ENCODE measurements at places on chromosomes 2 and 18.

- DNase-seq, result no peak
These were observed 27.0 kb downstream of the MRPL33 start for GRCh38 chr2:27798486-27798885.

DNA sequence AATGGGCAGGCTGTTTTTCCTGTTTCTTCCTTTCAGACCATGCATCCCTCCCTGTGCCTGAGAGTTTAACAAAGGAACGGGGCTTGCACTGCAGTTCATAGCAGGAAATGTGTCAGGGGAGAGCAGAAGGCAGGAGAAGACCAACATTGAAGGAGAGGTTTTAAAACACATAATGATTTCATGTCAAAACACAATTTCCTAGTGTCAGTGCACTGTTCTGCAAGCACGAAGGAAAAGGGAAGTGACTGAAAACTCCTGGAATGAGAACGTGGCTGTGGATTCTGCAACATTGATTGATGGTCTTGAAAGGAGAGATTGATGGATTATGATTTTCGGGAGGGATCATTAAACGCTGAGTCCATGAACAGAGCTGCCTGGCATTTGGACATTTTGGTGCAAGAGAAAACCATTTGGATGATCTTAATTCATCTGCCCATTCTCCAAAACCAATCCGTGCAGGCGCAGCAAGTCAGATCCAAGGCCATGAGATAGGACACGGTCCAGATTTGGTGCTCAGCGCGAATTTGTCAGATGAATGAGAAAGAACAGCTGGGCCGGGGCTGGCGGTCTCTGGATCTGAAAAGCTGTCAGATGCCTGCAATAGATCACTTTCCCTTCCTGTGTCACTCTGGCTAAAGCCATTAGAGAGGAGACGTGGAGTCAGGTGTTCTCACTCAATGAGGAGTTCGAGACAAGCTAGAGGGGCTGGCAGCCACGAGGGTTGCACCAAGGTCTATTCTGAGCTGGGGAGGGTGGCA, 38.4 kb downstream of the C1QL2 start:
- DNase-seq, result no peak

DNA sequence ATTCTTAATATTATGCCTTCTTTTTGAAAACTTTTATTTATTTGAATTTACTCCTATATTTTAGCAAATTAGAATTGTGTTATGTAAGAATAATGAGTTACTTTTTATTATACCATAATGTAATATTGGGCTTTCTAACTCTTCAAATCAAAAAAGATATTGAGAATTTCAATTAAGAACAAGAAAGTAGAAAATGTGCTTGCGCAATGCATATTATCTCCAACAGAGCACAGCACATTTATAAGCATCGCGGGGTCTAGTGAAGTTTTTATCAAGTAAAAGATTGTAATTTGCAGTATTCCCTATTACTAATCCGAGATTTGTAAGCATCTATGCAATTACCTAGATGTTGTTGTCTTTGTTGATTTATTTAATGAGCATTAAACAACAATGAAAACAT, 829.1 kb upstream of the CNTNAP5 start:
- DNase-seq, result no peak

- DNase-seq, result no peak
These were observed 26.4 kb downstream of the ST3GAL5 start for GRCh38 chr2:85862426-85862825.

- DNase-seq, result no peak
These were observed 884.8 kb upstream of the ZEB2 start for GRCh38 chr2:145404690-145405089.

DNA sequence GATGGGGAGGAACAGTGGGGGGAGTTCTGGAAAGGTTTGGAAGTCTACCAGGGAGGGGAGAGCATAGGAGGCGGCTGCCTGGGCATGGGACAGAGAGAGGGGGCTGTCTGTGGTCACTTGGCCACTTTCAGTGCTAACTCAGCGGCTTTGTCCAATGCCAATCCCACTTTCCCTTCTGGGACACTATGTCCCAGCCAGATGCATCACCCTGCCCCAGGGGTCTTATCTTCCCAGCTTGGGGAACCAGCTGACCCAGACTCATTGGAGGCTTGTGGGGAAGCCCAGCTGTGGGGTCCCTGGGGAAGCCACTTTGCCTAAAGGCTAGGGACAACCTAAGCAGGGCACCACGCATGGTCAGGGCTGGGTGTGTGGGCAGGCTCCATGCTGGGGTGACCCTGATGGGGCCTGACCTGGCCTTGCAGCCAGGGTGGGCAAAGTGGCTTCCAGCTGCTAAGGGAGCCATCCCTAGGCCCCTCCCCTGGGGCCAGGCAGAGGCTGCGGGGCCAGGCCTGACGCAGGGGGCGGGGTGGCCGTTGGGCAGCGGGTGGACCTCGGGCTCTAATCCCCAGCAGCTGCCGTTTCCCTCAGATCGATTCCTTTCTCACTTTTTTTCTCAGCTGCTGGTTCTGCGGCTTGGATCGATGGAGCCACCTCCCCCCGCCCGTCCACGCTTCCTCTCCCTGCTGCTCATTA, 1.6 kb upstream of the ASIC4 start:
- DNase-seq, result no peak

DNA sequence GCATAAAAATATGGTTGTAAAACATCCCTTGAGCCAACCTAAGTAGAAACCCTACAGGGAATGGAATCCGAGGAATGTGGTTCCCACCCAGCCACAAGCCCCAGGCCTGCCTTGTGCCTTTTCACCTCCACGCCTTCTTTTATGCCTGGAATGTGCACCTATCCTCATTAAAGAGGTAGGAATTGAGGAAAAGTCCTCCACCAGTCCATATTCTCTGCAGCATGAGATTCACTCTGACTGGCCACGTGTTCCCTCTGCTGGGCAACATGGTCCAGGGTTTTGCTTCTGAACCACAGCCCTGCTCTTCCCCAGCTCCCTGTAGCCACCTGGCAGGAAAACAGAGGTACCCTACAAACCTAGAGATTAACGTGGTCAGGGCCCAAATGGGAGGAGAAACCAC, 787.9 kb upstream of the RAB6C start:
- no peak for DNase-seq

- no peak for DNase-seq
These were observed 211.0 kb upstream of the ZC3H15 start for GRCh38 chr2:186274936-186275575.

DNA sequence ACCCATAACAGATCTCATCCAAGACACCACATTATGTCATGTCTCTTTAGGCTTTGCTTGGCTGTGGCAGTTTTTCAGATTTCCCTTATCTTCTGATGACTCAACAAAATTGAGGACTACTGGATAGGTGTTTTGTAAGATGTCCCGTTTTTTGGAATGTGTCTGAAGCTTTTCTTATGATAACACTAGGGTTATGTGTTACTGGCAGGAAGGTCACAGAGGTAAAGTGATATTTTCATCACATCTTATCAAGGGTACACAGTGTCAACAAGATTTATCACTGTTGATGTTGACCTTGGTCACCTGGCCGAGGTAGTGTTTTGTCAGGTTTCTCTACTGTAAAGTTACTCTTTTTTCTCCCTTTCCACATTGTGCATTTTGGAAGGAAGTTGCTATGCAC, 44.8 kb upstream of the UPP2 start:
- no peak for DNase-seq

Data from substantia nigra (tissue), 51 donors.